H9 (cell line): ENCODE measurements at places on chromosomes 6 and 20.

- no peaks in the 10 kb centered on the region for H3K4me1 ChIP-seq
- no peak for DNase-seq
- peaks cover 6% of the 10 kb centered on the region; the same call in 2 of the 3 replicates for H3K36me3 ChIP-seq
- no peak overlapping the region for H3K27ac ChIP-seq
These were observed 49.6 kb upstream of the HLA-A start for GRCh38 chr6:29892696-29893095.

- H3K4me1 ChIP-seq, result no peaks in the 10 kb centered on the region
- no peak for DNase-seq
- H3K27ac ChIP-seq, result no peak overlapping the region
- no peaks in the 10 kb centered on the region for H3K27me3 ChIP-seq
- no peaks in the 10 kb centered on the region for H3K36me3 ChIP-seq
These were observed 21.3 kb upstream of the HIVEP2 start for GRCh38 chr6:142966294-142966693.

- H3K27ac ChIP-seq, result no peak overlapping the region
- 0 out of 2 replicates have a peak, but pooled peaks cover 3% of the 10 kb centered on the region for H3K27me3 ChIP-seq
- no peak overlapping the region for H3K4me3 ChIP-seq
- H3K4me1 ChIP-seq, result peaks cover 15% of the 10 kb centered on the region; the same call in 1 of the 2 replicates
These were observed 44.6 kb upstream of the NT5E start for GRCh38 chr6:85405175-85405852.

GRCh38 chr6:120569714-120570113 is 764.6 kb downstream of the TBC1D32 start:
- no peak for DNase-seq
- no peaks in the 10 kb centered on the region for H3K4me1 ChIP-seq
- H3K27me3 ChIP-seq, result no peaks in the 10 kb centered on the region
- no peak overlapping the region for H3K27ac ChIP-seq
- no peaks in the 10 kb centered on the region for H3K36me3 ChIP-seq

DNA sequence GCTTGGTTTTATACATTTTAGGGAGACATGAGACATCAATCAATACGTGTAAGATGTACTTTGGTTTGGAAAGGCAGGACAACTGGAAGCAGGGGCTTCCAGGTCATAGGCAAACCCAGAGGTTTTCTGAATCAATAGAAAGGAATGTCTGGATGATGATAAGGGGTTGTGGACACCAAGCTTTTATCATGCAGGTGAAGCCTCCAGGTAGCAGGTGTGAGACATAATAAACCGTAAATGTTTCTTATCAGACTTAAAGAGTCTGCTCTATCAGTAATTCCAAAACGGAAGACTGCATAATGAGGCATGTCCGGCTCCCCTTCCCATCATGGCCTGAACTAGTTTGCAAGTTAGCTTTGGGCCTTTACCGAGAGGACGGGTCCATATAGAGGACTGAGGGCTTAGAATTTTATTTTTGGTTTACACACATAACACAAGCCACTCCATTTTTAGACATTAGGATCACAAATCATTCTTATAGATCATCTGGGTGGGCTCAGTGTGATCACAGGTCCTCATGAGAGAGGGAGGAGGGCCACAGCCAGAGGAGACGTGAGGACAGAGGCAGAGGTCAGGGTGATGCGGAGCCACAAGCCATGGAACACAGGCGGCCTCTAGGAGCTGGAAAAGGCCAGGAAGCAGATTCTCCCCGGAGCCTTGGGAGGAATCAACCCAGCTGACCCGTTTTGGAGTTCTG is 10.7 kb upstream of the SERPINB9 start:
- DNase-seq, result peak; percentile 29
- no peak overlapping the region for H3K4me3 ChIP-seq
- H3K36me3 ChIP-seq, result no peaks in the 10 kb centered on the region

DNA sequence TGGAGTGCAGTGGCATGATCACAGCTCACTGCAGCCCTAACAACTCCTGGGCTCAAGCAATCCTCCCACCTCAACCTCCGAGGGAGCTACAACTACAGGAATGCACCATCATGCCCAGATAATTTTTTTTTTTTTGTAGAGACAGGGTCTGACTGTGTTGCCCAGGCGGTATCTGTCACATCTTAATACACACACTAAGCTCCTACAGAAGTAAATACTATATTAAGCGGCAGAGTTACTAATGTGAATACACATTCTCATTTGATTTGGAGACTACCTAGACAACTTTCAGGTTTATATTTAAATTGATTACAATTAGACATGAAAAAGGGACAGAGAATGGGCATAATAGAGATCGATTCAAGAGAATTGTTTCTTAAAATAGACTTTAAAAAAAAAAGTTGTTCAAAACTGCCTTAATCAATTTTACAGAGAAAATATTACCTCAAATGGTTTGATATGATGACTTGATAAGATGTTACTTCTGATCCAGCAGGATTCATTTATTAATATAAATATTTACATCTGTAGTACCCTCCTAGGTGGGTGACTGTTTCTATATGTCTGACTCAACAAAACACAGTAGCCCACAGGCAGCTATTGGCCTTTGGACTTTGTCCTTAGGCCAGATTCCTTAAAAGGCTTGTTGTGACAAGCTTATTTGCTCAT is 7.1 kb upstream of the LOC128125822 start:
- no peak for DNase-seq
- no peaks in the 10 kb centered on the region for H3K36me3 ChIP-seq
- H3K27me3 ChIP-seq, result no peaks in the 10 kb centered on the region
- peaks cover 6% of the 10 kb centered on the region; the same call in 1 of the 2 replicates for H3K4me1 ChIP-seq
- H3K27ac ChIP-seq, result no peak overlapping the region

GRCh38 chr6:36227379-36228228 is 31.1 kb downstream of the BRPF3 start:
- no peaks in the 10 kb centered on the region for H3K27me3 ChIP-seq
- H3K36me3 ChIP-seq, result peaks cover 21% of the 10 kb centered on the region
- no peak overlapping the region for H3K27ac ChIP-seq
- H3K4me1 ChIP-seq, result no peaks in the 10 kb centered on the region
- H3K4me3 ChIP-seq, result no peak overlapping the region
- no peak for DNase-seq

DNA sequence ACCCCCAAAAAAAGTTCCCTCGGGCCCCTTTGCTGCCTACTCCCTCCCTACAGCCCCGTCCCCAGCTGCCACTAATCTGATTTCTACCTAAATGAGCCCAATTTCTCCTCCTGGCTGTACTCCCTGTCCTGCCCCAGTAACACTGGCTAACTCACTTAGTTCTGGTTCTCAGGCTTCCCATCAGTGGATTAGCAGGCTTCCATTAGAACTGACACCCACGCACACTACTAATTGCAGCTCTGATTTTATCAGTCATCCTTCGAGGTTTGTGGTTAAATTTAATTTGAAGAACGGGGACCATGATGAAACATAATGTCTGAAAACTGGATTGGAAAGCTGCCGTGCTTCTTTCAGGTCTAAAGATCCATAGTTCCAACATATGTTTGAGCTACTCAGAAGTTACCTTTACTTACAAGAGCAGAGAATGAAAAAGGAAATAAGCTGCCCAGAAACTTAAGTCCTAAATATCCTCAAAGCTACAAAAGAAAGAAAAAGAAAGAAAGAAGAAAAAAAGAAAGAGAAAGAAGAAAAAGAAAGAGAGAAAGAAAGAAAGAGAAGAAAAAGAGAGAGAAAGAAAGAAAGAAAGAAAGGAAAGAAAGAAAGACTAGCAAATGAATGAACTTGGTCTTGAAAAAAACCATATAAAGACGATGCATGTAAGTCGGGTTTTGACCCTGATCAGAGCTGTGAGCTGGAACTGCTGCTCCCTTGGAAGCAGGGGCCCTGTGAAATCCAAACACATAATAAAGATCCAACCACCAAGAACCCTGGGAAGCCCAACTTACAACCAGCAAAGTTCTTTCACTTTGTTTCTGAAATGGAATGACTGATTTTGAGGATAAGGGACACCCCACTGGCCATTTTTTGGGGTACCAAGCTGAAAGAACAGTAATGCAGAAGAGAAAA is 51.7 kb downstream of the CNKSR3 start:
- no peak overlapping the region for H3K27ac ChIP-seq
- H3K36me3 ChIP-seq, result no peaks in the 10 kb centered on the region
- DNase-seq, result no peak
- H3K27me3 ChIP-seq, result no peaks in the 10 kb centered on the region
- H3K4me1 ChIP-seq, result 0 out of 2 replicates have a peak, but pooled peaks cover 3% of the 10 kb centered on the region
- H3K4me3 ChIP-seq, result no peak overlapping the region

DNA sequence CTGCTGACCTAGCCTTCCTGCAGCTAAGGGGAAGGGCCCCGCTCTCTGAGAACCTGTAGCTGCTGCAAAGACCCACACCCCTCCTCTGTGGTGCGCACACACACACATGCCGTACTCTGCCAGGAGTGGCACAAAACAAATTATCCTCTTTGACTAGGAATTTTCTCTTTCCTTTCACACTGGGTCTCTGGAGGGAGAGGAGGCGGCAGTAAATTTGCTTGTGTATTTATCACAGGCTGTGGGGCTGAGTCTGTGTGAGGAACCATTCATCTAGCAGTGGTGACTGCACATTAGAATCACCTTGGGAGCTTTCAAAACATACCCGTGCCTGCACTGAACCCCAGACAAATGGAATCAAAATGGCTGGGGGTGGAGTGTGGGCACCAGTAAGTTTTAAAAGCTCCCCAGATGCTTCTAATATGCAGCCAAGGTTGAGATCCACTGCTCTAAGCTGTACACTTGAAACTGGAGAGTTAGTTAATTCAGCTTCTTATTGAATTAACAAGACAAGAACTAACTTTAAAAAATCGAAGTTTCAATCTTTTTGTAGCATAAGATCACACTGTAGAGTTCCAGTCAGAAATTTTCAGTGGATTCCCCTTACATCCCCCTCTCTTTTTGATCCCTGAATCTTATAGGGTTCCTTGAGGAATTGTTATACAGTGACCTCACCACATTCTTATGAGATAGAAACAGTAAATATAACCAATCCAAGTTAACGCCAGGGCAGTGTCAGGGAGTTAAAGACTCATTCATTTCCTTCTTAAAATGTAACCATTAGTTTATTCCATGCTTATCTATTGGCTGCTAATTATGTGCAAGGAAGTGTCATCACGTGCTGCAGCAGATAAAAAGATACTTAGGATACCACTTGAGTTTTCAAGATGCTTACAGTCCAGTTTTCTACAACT is 29.8 kb upstream of the GMDS start:
- H3K4me3 ChIP-seq, result no peak overlapping the region
- H3K27ac ChIP-seq, result no peak overlapping the region
- DNase-seq, result no peak

- H3K4me3 ChIP-seq, result no peak overlapping the region
- H3K36me3 ChIP-seq, result no peaks in the 10 kb centered on the region
- no peaks in the 10 kb centered on the region for H3K27me3 ChIP-seq
- H3K4me1 ChIP-seq, result peaks cover 3% of the 10 kb centered on the region; the same call in 1 of the 2 replicates
These were observed 222.8 kb upstream of the RREB1 start for GRCh38 chr6:6884916-6885315.

GRCh38 chr6:147991961-147992360 is 350.7 kb upstream of the SASH1 start:
- H3K36me3 ChIP-seq, result no peaks in the 10 kb centered on the region
- no peak overlapping the region for H3K27ac ChIP-seq
- H3K4me3 ChIP-seq, result no peak overlapping the region
- DNase-seq, result no peak

- no peak for DNase-seq
- no peak overlapping the region for H3K4me3 ChIP-seq
- no peaks in the 10 kb centered on the region for H3K27me3 ChIP-seq
These were observed 370.0 kb upstream of the SPTLC3 start for GRCh38 chr20:12638633-12639312.

- H3K4me1 ChIP-seq, result no peaks in the 10 kb centered on the region
- no peak overlapping the region for H3K27ac ChIP-seq
- peak overlapping the region; percentile 91 for H3K4me3 ChIP-seq
- H3K27me3 ChIP-seq, result no peaks in the 10 kb centered on the region
These were observed 42.1 kb upstream of the BTN3A2 start for GRCh38 chr6:26322645-26323482.

- no peaks in the 10 kb centered on the region for H3K27me3 ChIP-seq
These were observed 306.4 kb downstream of the CD83 start for GRCh38 chr6:14423955-14424354.

- H3K27me3 ChIP-seq, result no peaks in the 10 kb centered on the region
- no peak overlapping the region for H3K27ac ChIP-seq
- H3K4me1 ChIP-seq, result 0 out of 2 replicates have a peak, but pooled peaks cover 2% of the 10 kb centered on the region
- H3K4me3 ChIP-seq, result no peak overlapping the region
- DNase-seq, result no peak
- no peaks in the 10 kb centered on the region for H3K36me3 ChIP-seq
These were observed 165.7 kb upstream of the PTPRK start for GRCh38 chr6:128686084-128686483.

- no peaks in the 10 kb centered on the region for H3K4me1 ChIP-seq
- H3K27ac ChIP-seq, result no peak overlapping the region
- no peaks in the 10 kb centered on the region for H3K36me3 ChIP-seq
- DNase-seq, result no peak
- no peak overlapping the region for H3K4me3 ChIP-seq
These were observed 502.1 kb downstream of the PKHD1 start for GRCh38 chr6:51585264-51585663.

DNA sequence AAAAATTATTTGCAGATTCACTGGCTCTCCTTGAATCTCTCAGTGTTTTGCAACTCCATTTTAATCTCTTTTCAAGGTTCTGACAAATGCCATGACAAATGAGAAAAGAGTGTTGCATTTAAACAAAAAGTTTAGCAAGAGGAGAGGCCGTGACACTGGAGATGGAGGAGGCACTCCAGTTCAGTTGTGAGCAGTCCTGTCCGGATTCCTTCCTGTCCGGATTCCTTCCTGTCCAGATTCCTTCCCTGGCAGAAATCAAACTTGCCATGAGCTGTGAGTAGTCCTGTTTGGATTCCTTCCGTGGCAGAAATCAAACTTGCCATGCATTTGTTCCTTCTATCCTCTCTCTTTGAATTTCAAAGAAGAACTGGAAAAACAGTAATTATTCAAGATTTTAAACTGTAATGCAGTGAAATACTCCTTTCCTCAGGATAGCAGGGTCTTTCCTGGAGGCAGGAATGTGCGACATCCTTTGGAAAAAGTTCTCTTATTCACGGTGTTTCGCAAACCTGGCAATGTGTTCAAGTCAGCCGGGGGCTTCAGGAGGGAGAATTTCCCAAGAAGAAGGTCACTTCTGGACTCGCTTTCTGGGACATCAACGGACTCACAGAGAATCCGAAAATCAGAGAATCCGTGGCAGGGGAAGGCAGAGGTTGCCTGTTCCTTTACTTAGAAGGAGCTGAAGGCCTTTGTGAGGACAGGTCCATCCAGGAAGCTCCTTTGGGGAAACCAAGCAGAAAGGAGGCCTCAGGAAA is 48.7 kb upstream of the DACT2 start:
- no peak overlapping the region for H3K27ac ChIP-seq
- peaks cover 10% of the 10 kb centered on the region for H3K36me3 ChIP-seq
- H3K4me1 ChIP-seq, result no peaks in the 10 kb centered on the region
